ENCODE measurements at places on chromosomes 16 and 17.

DNA sequence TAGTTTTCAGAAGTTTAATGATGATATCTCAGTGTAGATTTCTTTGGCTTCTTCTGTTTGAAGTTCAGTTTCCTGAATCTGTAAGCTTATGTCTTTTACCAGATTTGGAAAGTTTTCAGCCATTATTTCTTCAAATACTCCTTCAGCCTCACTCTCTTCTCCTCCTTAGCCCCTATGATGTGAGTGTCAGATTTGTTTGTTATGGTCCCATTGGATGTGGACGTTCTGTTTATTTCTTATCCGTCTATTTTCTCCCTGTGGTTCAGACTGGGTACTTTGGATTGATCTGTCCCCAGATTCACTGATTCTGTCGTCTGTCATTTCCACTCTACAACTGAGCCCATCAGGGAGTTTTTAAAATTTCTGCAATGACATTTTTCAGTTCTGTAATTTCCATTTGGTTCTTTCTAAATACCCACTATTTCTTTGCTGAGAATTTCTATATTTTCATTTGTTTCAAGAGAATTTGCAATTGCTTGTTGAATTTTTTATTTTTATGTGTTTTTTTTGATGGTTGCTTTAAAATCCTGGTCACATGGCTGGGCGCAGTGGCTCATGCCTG lies 110.9 kb downstream of the SEC14L1 start:
- no peak for DNase-seq

DNA sequence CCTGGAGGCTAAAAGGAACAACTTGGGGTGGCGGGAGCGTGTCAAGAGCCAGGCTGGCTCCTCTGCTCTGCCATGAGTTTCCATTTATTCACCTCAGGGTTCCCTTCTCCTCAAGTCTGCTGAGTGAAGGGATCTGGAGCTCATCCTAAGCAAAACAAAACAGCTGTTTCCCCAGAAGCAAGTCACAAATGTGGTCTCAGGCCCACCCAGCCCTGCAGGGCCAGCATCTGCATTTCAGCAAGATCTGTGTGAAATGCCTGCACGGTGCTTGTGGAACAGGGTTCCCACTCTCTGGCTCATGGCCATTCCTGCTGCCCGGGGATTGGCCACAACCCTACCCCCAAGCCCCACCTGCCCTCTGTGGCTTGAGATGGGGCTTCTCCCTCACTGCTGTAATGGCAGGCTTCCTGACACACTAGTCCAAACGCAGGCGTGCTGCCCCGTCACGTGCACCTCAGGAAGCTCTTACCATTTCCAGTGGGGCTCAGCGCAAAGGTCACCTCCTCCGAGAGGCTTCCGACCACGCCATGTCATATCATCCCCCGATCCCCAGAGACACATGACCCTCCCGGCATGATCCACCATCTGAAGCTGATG lies 2.3 kb downstream of the SLC38A8 start:
- no peak for DNase-seq

- no peak for DNase-seq
Observed at GRCh38 chr16:58039829-58040495, 14.4 kb downstream of the MMP15 start.

- DNase-seq: no peak
Observed at GRCh38 chr16:65446427-65446826, 324.6 kb upstream of the CDH11 start.

GRCh38 chr17:2943981-2944380 lies 119.4 kb downstream of the OR1D5 start:
- DNase-seq: no peak

DNA sequence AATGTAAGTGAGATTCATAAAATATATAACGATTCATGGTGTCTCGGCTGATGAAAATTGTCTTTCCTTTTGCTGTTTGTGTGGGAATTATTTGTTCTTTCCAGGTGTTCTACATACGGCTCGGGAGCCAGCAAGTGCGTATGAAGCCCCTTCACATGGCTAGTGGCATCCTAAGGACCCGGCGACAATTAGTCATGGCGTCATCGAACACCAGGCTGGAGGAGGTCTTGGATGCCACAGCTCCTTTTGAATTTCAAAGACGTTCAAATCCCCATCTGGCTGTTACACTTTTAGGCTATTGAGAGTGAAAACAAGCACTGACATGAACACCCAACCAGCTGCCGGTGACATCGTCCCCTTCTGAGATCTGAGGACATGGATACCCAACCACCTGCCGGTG lies 397.7 kb upstream of the TNRC6C start:
- DNase-seq: no peak

- no peak for DNase-seq
Observed at GRCh38 chr17:44149750-44150329, 8.1 kb downstream of the HROB start.

DNA sequence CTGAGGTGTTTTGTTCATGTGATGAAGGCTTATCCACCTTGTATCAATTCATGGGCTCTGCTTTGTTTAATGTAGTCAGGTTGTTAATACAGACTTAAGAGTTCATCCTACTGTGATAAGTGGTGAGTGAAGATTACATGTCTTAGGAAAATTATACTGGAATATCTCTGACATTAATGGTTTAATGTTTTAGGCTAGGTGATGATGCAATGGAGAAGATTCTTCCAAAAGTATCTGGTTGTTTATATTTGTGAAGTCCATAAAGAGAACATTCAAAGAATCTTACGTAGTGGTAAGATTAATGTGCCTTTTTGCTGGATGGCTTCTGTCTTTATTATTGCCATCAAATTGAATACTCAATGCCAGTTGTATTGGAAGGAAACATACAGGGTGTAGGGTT lies 236.4 kb downstream of the BCAS3 start:
- no peak for DNase-seq

DNA sequence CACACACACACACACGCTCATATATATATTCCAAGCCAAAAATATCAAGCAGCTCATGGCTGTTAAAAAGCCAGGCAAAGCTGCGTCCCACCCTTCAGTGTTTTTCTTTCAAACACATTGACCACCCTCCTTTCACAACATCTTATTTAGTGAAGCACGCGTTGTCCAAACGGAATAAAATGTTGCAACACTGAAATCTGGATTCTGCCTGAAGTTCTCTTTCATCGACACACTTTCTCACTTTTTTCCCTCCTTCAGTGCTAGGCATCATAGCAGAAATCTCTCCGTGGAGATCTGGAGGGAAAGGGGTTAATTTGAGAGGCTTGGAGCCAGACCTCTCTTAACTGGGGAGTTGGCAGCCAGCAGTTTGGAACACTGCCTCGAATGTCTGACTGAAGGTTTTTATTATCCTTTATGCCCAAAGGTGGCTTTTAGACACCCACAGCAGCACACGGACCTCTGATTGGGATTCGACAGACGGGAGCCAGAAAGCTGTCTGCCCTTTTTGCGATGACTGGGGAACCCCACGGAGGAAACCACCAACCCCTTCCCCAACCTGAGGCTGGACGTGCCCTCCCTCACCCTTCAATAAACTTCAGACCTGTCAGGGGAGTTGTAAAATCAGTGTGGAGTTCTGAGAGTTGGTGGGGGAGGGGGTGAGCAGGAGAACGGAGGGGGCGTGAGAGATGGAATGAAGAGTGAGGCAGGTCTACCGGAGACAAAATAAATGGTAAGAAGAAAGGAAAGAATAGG lies 833.6 kb upstream of the SOX9 start:
- no peak for DNase-seq

DNA sequence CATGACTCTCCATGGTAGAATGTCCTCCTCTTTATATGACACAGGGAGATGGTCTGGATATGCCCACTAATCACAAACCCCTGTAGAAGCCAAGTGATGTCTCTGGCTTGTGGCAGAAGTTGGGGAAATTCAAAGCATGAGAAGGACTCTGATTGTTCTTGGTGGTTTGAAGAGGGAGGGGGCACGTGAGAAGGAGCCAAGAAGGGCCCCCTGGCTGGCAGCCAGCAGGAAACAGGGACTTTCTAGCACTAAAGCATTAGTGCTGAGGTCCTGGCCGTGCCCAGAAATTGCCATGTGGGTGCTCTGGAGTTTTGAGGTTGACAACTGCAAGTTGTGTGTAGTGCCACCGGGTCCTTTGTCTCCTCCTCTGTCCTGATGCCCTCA lies 199.9 kb downstream of the LGALS9B start:
- no peak for DNase-seq

- no peak for DNase-seq
Observed at GRCh38 chr17:8147805-8148404, 4.3 kb downstream of the PER1 start.

- no peak for DNase-seq
Observed at GRCh38 chr17:2107506-2107905, 52.6 kb downstream of the HIC1 start.

DNA sequence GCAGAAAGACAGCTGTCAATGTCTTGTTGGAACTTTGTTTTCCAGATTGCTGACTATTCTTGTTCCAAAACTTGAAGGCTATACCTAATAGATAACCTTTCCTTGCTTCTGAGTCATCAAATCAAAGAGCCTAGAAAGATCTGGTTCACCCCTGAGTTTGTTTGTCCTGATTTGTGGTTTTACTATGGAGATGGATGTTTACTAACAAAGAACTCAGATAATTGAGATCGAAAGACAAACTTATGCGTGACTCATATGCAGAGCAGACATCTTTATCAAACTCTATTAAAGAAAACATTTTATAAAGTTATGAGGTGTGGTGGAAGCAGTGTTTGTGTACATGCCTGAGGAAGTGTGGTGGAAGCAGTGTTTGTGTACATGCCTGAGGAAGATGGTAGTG lies 311.1 kb upstream of the TBX2 start:
- DNase-seq: no peak

DNA sequence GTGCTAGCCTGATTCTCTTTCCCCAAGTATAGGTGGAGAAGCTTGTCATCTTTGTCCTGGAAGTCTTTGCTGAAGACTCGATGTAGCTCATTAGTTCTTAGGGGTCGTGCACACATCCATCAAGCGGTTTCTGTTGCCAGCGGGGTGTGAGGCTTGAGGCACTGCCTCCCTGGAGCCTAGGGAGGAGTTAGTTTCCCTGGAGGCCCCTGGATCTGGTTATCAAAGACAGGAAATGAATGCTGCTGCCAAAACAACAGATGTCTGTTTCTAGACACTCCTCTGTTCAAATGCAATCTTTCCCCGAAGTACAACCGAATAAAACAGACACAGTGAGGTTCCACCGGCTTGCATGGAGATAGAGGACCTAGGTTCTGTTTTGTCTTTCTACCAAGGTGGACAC lies 17.5 kb downstream of the HS3ST4 start:
- no peak for DNase-seq

- no peak for DNase-seq
Observed at GRCh38 chr17:78919861-78920450, 5.2 kb downstream of the TIMP2 start.

DNA sequence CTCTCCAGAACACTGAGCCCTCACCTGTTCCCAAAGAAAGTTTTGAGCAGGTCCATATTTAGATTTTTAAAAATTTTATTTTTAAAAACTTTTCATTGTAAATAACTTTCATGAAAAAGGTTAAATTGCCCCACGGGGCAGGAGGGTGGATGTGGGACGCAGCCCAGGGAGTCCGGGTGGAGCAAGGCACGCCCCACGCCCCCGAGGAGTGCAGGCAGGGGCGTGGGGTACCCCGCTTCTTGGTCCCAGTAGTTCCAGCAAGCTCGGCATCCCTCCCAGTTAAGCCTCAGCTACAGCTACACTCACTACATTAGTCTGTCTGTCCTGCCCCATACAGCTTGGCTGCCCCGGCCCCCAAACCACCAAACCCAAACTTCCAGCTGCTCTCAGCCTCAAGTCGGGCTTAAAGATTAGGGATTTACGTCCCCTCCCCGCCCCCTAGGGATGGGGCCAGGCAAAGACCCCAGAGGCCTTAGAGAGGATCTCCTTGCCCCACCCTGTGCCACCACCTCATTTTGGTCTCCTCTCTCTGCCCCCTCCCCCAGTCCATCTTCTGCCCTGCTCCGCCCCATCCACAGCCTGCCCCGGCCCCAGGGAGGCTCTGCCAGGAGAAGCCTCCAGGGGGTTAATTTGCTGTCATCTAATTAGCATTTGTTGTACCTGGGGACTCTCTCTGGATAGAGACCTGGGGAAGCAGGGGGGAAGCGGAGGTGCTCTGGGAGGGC lies 4.6 kb downstream of the FOXJ1 start:
- no peak for DNase-seq

- DNase-seq: no peak
Observed at GRCh38 chr16:50473356-50473945, 74.7 kb upstream of the NKD1 start.

GRCh38 chr17:78441271-78441971 lies 63.0 kb downstream of the PGS1 start:
- DNase-seq: no peak

- DNase-seq: no peak
Observed at GRCh38 chr17:57832314-57833178, 17.3 kb downstream of the MRPS23 start.

DNA sequence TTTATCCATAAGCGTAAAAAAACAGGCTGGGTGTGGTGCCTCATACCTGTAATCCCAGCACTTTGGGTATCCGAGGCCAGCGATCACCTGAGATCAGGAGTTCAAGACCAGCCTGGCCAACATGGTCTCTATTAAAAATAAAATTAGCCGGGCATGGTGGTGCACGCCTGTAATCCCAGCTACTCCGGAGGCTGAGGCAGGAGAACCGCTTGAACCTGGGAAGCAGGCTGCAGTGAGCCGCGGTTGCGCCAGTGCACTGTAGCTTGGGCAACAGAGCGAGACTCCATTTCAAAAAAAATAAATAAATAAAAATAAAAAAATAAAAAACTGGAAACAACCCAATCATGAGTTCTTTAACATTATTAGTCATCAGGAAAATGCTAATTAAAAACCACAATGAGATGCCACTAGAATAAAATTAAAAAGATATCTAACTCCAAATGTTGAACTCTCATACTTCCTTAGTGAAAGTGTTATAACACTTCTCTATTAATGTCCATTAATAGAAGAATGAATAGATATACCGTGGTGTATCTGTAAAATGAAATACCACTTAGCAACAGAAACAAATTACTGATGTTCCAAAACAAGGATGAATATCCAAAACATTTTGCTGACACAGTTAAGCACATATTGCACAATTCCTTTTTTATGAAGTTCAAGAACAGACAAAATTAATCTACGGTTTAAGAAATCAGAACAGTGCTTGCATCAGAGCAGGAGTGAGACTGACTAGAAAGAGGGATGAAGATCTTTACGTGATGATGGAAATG lies 13.1 kb downstream of the MPHOSPH6 start:
- no peak for DNase-seq

- no peak for DNase-seq
Observed at GRCh38 chr17:76241204-76241538, 878 bp upstream of the RNF157 start.

- no peak for DNase-seq
Observed at GRCh38 chr16:13306161-13306995, 405.0 kb downstream of the SHISA9 start.

- DNase-seq: peak; percentile 57
Observed at GRCh38 chr16:56332464-56333079, 92.8 kb downstream of the AMFR start.

DNA sequence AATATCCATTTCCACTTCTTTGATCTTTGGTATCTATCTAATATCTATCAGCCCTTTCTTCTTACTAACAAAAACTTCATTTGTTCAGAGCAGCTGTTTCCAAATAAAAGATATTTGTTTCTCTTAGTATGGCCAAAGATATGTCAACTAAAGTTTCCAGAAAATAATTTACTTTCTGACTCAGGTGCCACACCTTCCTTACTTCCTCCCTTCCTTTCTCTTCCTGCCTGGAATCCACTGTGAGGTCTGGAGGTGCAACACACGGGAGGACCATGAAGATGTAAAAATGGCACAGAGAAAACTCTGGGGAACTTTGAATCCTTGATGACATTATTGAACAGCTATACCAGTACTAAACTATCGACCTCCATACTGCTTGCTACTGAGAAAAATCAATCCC lies 14.0 kb downstream of the MED13 start:
- DNase-seq: no peak

All from hematopoietic multipotent progenitor cell treated with erythropoietin and hydrocortisone succinate and interleukin-3 and kit ligand, for 15 days (in vitro differentiated cells).